ENCODE measurements at places on chromosomes 4 and X.

DNA sequence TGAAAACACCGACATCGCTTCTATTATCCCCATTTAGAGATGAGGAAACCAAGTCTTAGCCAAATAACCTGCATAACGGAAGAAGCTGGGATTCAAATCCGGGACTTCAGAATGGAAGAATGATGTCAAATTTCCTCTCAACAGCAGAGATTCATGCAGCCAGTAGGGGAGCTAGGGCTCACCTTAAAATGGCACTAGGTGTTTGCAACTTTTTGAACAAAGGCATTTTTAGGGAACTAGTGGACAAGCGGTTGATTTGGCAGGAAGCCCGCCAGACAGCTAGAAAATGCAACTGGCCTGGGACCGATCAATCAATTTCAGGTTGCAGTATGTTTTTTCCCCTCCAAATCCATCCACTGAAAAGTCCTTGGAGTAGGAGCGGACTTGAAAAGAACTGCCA, 224.2 kb downstream of the PTTG2 start:
- DNase-seq, result no peak

GRCh38 chr4:80312124-80312523, 23.4 kb upstream of the CFAP299 start:
- DNase-seq, result no peak

GRCh38 chr4:14566518-14566917, 435.8 kb upstream of the CPEB2 start:
- no peak for DNase-seq

- no peak for DNase-seq
Measured at GRCh38 chrX:153631907-153632594, 15.0 kb upstream of the DUSP9 start.

DNA sequence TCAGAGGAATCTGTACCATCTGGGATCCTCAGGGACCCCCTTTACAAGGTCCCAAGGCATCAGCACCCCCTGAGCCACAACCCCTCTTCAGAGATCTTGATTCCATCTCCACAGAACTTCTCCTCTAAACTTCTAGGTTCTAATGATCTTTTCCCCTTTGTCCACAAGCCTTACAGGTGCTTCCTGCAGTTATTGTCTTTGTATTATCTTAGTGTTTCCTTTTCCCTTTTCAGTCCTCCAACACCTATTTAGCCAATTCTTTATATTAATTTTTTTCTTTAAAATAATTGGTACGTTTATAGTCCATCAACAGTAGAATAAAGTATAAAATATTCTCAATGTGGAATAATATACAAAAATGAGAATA, 35.2 kb upstream of the FAM241A start:
- DNase-seq, result no peak

- no peak for DNase-seq
Measured at GRCh38 chr4:102247041-102247440, 98.2 kb downstream of the SLC39A8 start.

- DNase-seq, result peak; percentile 73
Measured at GRCh38 chr4:1248245-1249147, at the start of gene CTBP1. CTBP1 (minus strand) TSS chr4:1249130; CDS start chr4:1241331, 7,799 bp downstream.

DNA sequence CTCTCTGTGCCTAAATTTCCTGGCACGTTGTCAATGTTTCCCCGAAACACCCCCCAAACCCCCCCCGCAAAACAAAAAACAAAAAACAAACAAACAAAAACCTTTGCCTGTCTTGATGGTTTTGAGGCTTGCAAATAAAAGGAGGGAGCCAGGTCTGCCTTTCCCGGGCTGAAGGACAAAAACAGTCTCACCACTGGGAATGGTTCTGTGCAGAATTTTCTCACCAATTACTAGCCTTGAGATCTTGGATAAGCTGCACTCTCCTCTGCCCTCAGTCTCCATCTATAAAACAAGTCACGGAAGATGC, 15.5 kb downstream of the NKX3-2 start:
- DNase-seq, result no peak

GRCh38 chr4:12053556-12053955, 624.9 kb upstream of the HS3ST1 start:
- DNase-seq, result no peak

DNA sequence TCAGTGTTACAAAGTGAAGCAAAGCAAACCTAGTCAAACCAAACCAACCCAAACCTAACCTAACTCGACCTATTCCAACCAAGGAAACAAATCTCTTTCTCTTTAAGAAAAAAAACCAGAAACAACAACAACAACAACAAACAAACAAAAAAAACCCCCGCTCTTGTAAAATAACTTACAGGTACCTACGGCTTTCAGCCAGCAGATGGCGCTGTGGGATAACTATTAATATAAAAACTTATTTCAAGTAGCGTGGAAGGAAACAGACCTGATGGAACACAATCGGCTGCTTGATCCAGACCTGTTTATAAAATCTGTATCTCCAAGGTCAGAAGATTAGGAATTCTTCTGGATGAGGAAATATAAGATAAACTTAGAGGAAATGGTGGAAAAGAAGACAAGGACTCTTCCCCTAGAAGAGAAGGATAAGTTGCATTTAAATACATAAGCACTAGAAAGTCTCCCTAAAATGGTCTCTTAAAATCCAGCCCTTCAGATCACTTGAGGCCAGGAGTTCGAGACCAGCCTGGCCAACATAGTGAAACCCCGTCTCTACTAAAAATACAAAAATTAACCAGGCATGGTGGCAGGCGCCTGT, 34.4 kb upstream of the CDKL5 start:
- peak; percentile 67 for DNase-seq

- DNase-seq, result no peak
Measured at GRCh38 chrX:39899856-39900776, 197.6 kb downstream of the BCOR start.

- no peak for DNase-seq
Measured at GRCh38 chr4:130432289-130432688, 1336.3 kb downstream of the C4orf33 start.

DNA sequence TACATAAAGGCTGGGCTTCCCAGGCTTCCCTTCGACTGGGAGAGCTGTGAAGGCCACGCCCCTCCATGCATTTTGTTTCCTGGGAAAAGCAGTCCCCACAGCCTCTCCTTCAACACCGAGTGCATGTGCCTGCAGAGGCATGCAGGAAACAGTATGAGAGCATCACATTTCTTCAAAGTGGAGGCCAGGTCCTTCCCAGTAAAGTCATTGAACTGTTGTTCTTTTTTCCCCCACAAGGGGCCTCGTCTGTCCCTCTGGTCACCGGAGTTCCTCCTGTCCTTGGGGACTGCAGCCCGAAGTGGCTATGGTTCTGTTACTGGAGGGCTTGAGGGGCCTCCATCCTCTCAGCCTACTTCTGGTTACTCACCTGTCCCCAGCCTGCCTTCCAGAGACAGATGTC, 56.0 kb downstream of the RAI2 start:
- no peak for DNase-seq

GRCh38 chrX:114717921-114718320, 134.0 kb downstream of the HTR2C start:
- DNase-seq, result peak; percentile 34

GRCh38 chrX:14936561-14936960, 63.3 kb downstream of the MOSPD2 start:
- DNase-seq, result no peak

- DNase-seq, result no peak
Measured at GRCh38 chr4:78244705-78245485, 187.8 kb downstream of the FRAS1 start.

GRCh38 chrX:32397562-32398216, 813.7 kb downstream of the DMD start:
- DNase-seq, result no peak

GRCh38 chrX:152895724-152896420, 2.0 kb upstream of the ZNF185 start:
- no peak for DNase-seq

DNA sequence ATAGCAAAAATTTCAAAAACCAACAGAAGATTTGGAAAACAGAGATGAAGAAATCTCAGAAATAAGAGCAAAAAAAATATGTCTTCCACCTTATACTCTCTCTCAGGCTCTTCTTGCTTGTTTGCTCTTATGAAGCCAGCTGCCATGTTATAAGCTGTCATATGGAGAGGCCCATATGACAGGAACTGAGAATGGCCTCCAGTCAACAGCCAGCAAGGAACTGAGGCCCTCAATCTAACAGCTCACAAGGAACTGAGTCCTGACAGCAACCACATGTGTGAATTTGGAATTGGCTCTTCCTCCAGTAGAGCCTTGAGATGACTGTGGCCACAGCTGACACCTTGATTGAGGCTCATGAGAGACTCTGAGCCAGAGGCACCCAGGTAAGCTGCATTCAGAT, 51.3 kb upstream of the MAOA start:
- DNase-seq, result no peak

GRCh38 chrX:44874420-44875184, 1.6 kb downstream of the KDM6A start:
- DNase-seq, result no peak

DNA sequence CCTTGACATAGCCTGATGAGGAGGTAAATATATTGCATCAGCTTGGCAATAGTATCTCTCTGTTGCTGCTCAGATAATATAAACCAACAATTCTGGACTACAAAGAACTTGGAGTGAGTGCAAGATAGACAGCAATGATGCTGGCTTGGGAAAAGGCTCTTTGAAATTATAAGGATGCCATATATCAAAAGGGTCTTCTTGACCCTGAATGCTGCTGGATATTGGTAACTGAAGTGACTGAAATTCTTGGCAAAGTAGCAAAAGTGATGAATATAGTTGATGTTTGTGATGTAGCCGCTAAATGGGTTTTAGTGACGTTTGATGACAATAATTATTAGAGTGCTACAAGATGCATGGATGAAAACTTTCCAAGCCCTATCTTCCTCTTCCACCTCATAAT, 1391.6 kb downstream of the ADGRL3 start:
- DNase-seq, result no peak

DNA sequence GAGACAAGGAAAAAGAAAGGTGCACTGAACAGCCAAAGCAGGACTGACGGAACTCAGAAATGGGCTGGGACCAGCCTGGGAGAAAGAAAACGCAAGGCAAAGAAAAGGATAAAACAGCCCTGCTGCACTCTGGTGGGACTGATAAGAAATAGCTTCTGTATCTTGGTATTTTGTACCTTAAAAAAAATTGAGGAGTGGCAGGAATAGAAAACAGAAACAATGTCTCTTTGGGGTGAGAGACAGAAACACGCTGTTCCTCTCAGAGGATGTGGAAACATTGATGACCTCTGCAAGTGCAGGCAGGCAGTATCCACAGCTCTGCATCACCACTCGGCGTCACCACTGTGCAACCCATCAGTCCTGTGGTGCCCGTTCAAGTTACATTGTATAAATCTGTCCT, 152.5 kb upstream of the SPRY1 start:
- DNase-seq, result no peak

DNA sequence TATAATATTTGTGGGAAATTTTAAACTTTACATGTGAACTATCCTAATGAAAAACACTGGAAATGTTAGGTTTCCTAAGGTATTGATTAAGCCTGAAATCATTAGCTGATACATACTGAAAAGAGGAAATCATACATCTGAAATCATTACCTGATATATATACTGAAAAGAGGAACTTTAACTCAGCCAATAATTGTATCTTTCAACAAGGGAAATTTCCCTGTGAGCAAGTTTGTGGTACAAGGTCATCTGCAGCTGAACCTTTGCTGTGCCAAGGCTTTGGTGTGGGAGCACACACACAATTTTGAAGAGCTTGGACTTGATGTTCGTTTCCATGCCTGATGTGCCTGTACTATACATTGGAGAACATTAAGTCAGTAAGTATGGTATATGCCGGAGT, 131.9 kb upstream of the USP9X start:
- no peak for DNase-seq

DNA sequence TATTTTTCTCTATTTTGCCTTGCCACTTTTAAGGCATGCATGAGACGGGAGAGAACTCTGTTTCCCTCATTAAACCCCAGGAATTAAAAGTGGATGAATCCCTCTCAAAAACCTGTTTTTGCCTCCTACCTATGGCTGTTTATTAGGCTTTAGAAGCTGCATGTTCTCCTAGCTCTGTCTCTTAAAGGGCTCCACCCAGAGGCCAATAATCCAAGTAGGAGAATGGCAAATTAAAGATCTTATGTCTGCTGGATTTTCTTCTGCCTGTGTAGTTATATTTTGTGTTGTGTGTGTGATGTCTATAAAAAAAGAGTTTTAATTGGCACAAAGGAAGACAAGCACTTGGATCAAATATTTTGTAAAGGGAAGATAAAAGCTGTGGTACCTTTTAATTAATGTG, 32.4 kb downstream of the MAGEC1 start:
- no peak for DNase-seq

DNA sequence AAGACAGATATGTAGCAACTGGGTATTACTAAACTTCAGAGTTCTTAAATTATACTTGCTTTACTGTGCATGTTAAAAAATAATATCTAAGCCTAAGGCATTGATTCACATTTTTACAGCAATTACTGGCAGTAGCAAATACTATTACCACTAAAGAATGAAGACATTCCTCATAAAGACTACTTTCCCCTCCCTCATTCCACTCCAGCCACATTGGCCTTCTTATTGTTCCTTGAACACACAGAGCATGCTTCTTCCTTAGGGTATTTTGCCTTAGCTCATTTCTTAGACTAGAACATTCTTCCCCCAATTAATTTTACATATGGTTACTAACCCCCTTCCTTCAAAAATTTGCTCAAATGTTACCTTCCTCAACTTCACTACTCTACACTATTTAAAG, 717.0 kb downstream of the CCSER1 start:
- DNase-seq, result no peak

GRCh38 chrX:78979789-78980464, 34.7 kb downstream of the P2RY10 start:
- no peak for DNase-seq

DNA sequence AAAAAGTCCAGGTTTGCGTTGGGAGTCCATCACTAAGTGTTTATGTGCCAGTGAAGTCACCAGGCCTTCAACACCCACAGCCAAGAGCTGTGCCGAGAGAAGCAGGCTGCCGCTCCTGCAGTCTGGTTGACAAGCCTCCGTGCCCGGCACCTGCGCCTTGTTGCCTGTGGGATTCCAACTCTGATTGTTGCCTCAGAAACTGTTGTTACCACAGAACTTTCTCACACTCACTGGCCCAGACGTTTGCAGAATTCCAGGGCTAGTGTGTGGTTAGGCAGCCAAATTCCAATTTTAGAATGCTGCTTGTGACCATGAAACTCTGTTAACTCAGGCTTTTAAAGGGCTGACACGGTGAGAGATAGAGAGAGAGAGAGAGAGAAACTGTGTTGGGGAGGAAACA, 119.5 kb upstream of the LIMCH1 start:
- no peak for DNase-seq

DNA sequence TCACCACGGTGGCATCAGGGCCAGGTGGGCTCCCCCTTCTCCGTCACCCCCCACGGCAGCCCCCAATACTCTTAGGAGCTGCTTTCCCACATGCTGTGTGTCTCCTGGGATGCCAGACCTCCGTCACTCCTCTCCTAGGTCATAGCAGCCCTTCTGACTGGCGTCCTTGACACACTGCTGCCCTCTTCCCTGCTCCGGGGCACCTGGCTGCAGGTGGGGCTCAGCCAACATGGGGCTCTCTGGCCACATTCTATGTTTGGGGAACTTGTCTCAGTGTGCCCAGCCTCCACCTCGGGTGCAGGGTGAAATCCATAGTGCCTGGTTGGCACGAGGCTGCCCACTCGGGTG, 13.8 kb downstream of the TMEM175 start:
- DNase-seq, result no peak

GRCh38 chrX:136176399-136176825, 29.1 kb downstream of the FHL1 start:
- no peak for DNase-seq

All from neural crest cell (in vitro differentiated cells).